ENCODE measurements at places on chromosomes 1 and 21.

DNA sequence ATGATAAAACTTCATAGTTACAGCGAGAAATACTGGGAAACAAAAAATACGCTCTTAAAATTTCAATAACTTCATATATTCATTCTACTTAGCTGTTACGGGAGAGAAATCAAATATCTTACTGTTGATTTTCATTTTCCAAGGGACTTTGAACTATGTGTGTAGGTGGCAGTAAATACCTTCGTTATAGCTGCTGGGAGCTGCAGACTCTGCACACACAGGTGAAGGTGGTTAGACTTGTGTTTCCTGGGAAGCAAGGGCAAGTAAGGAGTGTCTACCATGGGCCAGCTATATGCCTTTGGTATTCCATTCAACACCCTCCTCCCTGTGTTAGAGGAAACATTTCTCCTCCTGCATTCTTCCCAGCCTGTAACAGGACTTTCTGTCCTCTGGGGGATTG is 51.4 kb upstream of the DIRAS3 start:
- DNase-seq, result no peak
- H3K36me3 ChIP-seq, result no peaks in the 10 kb centered on the region
- H3K27ac ChIP-seq, result no peak overlapping the region
- peaks cover 9% of the 10 kb centered on the region for H3K27me3 ChIP-seq
- H3K4me1 ChIP-seq, result no peaks in the 10 kb centered on the region
- H3K4me3 ChIP-seq, result no peak overlapping the region

DNA sequence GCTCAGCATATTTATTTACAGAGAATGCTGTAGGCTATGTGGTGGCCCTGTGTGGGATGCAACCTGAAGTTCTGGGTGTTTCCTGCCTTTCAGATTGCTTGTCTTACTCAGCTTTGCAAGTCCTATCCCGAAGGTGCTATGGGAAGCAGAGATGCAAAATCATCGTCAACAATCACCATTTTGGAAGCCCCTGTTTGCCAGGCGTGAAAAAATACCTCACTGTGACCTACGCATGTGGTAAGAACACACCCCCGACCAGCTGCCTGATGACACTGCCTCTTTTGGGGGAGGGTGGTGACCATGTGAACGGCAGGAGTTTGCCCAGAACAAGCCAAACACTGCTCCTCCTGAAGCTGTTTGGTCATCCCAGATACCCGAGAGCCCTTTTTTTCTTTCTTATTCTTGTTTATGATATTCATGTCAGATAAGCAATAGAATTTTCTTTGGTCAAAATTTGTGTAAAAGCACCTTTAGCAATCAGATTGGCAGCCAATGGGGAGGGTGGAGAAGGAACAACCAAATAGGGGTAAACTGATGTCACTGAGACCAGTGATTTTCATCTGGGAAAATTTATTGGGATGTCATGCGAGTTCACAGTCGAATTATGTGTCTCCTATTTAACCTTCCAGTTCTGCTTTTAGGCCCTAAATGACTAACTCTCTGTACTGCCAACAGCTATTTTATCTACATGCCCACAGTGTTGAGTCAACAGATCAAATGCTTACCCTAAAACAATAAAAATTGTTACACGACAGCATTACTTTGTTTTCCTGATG is 82.6 kb downstream of the EVA1C start:
- DNase-seq, result no peak
- no peaks in the 10 kb centered on the region for H3K4me1 ChIP-seq
- no peak overlapping the region for H3K4me3 ChIP-seq
- H3K36me3 ChIP-seq, result peaks cover 5% of the 10 kb centered on the region
- H3K27ac ChIP-seq, result peak overlapping the region; percentile 21

DNA sequence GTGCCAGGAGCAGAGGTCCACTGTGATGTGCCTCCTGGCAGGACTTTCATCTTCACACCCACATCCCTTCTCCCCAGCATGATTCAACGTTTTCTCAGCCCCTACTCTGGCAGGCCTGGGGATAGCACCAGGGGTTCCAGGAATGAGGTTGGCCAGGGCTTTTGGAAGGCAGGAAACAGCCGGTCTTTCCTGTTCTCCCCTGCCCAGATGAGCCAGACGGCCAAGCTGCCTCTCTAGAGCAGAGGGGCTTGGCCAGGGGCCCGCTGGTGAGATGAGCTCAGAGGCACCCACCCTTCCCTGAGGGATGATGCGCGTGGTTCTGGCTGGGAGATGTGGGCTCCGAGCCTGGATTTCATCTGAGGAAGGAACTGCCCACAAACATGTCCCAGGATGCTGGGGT is 4.3 kb upstream of the MFAP2 start:
- H3K27ac ChIP-seq, result no peak overlapping the region
- H3K27me3 ChIP-seq, result peaks cover 20% of the 10 kb centered on the region
- H3K36me3 ChIP-seq, result no peaks in the 10 kb centered on the region

GRCh38 chr21:45293726-45294401 is 6.2 kb upstream of the POFUT2 start:
- no peak overlapping the region for H3K4me3 ChIP-seq
- no peak for DNase-seq
- peaks cover 19% of the 10 kb centered on the region for H3K4me1 ChIP-seq
- H3K27ac ChIP-seq, result no peak overlapping the region
- H3K27me3 ChIP-seq, result peaks cover 6% of the 10 kb centered on the region

Data from activated T-cell treated with anti-CD3 and anti-CD28 coated beads, Interleukin-2, amount 50 U/mL, for 72 hours (primary cell).